Activated CD4-positive, alpha-beta T cell treated with anti-CD3 and anti-CD28 coated beads, Interleukin-2, Interleukin-6, amounts not matched to agents 100 ng/mL and 50 ng/mL, durations not matched to agents 16 hours and 8 hours (primary cell): ENCODE measurements at places on chromosomes 12 and 14.
A peak's percentile ranks its signal among the peaks of the same experiment; 100 is the strongest.

GRCh38 chr12:116425256-116426193, 133.7 kb upstream of the MAP1LC3B2 start:
- no peak for DNase-seq

GRCh38 chr12:10358969-10359368, 30.9 kb downstream of the KLRK1 start:
- DNase-seq = no peak

DNA sequence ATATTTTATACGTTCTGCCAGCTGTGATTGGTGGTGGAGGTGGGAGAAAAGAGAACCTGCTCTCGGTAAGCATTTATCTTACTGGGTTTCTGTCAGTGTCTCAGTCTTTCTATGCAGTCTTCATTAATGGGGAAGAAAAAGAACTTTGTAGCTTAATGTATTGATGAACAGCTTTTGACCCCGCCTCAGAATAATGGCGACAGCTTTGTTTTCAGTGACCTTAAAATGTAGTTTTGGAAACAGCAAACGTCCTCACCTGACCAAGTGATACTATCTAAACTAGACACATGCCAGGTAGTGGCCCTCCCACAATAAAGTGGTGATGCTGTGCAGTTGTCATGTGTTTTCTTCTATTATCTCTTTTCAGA, 1.4 kb downstream of the DACT1 start:
- DNase-seq = no peak

- DNase-seq = no peak
Observed at GRCh38 chr12:105765053-105766014, 373.4 kb downstream of the NUAK1 start.

- DNase-seq = no peak
Observed at GRCh38 chr12:58169826-58170225, 228.5 kb downstream of the ATP23 start.

GRCh38 chr12:53325511-53326061, 4.2 kb upstream of the AAAS start:
- peak; percentile 26 for DNase-seq
